ENCODE measurements at places on chromosomes 7 and 10.

DNA sequence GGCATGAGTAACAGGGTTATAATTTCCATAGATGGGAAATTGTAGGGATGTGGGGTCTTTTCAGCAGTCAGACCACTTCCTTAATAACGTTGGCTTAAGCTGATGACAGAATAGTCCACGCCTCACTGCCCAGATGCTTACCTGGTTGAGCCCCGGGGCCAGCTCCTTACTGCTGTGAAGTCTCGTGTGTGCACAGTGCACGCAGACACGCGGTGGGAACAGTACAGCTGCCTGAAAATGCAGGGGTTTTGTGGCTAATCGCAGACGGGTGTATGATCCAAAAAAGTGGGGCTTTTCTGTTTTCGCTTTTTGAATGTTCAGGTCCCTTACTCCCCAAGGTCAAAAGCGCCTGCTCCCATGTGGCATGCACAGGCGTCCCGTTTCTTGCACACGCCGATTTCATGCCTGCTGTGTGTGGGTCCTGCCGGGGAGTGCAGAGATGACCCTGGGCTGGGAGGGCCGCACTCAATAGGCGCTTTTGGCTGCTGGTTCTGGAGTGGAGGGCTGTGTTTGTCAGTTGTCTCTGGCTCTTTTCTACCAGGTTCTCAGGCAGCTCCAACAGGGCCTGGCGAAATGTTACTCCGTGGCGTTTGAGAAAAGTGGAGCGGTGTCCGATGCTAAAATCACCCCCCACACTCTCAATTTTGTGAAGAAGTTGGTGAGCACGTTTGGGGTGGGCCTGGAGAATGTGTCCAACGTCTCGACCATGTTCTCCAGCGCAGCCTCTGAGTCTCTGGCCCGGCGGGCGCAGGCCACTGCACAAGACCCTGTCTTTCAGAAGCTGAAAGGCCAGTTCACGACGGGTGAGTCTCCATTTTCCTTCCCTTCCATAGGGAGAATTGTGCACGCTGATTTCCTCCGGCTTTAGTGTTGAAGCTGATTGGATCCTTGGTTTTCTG is 116.0 kb downstream of the TRRAP start:
- no peak for DNase-seq

DNA sequence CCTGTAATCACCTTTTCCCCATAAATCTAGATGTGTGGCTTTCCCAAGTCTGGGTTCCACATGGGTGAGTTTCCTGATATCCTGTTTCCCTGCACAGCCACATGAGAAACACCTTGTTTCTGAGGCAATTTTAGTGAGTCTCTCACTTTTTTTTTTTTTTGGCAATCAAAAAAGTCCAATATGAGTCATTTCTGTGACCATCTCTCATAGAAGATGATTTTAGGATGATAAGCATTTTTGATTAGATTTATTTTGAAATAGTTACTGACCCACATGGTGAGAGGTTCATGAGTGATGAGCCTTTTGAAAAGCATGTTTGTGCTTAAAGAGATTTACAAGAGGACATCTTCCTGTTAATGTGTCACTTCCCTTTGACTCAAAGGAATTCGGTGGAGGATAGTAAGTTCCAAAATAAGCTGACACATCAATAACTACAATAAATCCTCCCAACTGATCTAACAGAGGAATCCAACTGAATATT is 464.0 kb downstream of the INHBA start:
- DNase-seq, result no peak

- no peak for DNase-seq
These were observed 160.0 kb upstream of the ANK3 start for GRCh38 chr10:60549686-60550085.

DNA sequence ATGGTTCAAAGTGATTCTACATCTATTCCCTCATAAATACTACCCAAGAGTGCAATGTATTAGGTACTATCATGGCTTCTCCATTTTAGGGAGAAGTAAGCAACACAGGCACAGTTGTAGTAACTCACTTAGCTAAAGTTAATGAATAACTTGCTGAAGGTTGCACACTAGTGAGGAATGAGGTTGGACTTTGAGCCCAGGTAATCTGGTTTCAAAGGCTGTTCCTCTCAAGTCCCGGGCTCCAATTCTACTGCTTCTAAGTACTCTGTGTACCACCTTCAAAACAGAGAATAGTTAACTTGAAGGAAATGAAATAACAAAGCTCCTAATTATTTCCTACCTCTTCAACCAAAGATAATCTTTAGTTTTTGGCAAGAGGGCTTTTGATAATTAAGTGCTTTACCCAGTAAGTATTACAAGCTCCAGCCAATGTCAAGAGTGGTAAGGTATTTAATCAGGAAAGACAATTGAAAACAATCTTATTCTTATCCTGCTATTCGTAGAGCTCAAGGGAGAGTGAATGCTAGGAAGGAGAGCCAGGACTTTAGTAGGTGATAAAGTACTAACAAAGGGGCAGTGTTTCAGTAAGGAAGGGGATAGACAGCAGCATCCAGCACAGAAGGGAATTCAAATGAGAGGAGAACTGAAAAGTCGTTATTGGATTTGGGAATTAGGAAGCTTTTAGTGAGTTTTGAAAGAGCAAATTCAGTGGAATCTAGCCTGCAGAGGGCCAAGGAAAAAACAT is 158.2 kb upstream of the PTPRZ1 start:
- no peak for DNase-seq

DNA sequence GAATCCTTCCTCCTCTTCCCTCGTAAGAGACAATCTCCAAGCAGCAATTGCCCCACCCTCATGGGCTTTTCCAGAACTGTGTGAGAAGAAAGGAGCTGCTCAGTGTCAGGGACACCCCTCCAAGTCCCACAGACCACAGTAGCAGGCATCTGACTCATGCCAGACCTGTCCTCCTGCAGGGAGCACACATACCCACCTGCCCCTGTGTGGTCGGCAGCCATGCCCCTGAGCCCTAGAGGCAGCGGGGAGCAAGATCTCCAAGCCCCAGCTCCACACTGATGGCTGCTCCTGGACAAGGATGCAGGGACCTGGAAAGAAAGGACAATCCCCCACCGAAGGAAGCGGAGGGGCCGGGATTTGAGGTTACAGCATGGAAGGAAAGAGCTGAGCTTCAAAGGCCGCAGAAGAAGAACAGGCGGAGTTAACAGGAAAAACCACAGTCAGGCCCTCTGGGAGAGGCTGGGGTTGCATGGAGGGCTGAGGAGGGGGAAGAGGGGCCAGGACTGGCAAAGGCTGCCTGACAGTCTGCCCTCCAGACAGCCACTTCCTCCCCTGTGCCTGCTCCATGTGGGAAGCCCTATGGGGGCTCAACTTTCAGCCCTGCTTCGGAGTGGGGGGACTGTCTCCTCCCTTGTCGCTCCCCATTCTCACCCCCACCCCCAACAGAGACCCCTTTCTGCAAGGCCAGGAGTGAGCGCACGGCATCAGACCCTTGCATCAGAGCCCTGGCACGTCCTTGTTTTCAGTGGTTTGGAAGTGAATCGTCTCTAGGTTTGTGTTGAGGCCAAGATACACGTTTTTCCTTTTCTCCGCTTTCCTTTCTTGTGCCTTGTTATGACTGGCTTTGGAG is 46.8 kb downstream of the ASB13 start:
- no peak for DNase-seq

- DNase-seq, result no peak
These were observed 124.0 kb downstream of the IQUB start for GRCh38 chr7:123410273-123410904.

DNA sequence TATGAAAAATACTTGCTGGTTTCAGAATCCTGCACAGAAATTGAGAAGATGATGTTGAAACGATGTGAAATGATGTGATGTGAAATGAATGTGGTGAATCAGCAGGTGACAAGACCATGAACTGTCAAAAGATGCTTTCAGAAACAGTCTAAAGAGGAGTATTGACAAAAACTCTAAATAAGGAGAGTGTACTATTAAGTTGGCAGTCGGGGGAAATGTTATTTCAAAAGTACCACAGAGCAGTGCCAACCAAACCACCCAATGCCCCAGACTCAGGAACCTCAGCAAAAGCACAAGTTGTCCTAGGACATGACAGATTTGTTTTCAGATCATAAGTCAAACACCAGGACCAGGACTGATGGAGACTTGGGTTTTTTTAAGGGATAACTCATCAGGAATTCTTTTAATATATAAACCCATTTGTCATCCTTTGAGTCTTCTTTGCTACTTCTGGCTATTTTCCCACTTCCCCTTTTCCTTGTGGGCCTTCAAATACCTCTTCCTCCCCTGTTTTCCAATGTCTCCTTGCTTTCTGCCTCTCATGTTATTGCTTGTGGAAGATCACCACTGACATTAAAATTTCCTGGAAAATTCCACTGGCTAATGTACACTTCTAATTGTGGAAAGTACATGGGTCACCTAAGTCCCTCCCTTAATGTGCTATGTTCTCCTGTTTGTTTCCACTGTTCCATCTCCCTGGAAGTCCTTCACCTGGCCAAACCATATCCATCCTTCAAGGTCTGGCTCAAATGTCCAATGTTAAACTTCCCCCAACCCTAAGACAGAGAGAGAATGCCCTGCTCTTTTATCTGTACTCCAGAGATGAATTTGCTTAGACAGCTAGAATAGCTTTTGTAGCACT is 10.2 kb upstream of the PPP1R3C start:
- no peak for DNase-seq

DNA sequence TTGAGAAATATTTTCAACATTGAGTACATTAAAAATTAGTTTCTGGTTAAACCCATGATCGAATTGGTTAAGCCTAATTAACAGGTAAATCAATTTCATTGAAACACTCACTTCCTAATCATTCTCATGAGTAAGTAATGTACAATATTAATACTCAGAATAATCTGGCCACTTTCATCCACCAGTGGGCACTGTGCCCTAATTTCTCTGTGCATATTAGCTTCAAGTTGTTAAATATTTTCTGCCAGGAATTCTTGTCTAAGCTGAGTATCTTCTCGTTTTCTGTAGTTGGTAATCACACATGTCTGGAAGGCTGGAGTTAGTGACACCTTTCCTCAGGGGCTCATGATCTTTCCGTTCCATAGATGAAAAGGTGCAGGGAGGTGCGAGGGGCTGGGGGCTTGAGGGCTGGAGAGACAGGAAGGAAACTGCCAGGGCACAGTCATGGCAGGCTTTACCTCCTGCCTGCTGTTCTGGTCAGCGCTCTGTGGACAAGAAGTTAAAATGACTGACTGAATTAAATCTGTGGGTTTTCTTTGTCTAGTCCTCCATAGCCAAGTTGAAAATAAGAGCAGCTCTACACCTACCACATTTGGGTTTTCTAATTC is 71.9 kb downstream of the WIPF3 start:
- DNase-seq, result no peak

DNA sequence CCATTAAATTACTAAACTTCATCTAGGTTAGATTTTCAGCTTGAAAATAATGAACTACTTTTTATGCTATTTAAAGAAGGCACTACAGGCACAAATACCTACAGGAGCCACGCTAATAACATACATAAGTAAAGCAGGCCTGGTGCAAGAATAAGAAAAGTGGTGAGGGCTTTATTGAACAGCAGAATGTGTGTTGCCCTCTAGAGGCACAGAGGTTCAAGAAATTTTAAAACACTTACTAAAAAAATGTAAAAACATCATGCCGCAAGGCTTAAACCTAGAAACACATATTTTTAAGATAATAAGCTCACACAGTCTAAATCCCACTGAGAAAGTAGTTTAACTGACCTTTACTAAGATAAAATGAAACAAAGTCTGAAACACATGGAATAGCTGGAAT is 20.3 kb downstream of the CACUL1 start:
- no peak for DNase-seq

DNA sequence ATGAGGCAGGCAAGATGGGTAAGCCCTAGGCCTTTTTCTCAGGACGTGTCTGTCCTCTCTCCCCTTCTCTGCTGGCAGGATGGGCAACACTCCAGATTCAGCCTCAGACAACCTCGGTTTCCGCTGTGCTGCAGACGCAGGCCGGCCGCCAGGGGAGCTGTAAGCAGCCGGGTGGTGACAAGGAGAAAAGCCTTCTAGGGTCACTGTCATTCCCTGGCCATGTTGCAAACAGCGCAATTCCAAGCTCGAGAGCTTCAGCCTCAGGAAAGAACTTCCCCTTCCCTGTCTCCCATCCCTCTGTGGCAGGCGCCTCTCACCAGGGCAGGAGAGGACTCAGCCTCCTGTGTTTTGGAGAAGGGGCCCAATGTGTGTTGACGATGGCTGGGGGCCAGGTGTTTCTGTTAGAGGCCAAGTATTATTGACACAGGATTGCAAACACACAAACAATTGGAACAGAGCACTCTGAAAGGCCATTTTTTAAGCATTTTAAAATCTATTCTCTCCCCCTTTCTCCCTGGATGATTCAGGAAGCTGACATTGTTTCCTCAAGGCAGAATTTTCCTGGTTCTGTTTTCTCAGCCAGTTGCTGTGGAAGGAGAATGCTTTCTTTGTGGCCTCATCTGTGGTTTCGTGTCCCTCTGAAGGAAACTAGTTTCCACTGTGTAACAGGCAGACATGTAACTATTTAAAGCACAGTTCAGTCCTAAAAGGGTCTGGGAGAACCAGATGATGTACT is 13.1 kb downstream of the PHKG1 start:
- DNase-seq, result no peak

DNA sequence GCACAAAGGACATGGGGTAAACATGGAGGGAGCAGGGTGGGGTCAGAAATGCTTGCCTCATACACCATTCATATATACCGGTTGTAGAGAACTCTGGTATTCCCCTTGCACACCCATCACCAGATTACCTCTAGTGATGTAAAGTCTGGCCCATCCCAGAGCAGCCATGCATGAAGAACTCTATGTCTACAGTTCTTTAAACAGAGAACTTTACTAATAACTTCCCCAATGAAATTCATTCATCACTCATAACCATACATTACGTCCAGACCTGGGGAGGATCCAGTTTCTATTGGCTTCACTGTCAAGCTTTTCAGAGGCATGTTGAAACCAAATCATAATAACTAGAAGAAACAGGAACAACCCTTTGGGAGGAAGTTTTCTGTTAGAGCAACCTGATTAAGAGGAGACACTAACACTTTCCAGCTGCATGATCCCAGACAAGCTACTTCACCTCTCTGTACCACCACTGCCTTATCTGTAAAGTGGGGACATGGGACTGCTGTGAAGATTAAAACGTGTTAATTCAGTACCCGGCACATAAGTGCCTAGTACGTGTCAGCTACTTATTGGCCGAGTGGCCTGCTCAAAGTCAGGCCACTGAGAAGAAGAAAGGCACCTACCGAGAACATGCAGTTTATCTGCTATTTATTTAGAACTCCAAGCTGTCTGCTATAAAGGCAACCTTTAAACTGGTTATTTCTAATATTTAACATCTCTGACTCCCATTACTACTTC is 59.7 kb downstream of the IGF2BP3 start:
- DNase-seq, result no peak

GRCh38 chr10:42242135-42242805 is 396.1 kb downstream of the ZNF33B start:
- DNase-seq, result no peak

Measured in NCI-H524 treated with DMSO at 0.1 percent for 48 hours (cell line).